ENCODE measurements at places on chromosomes 7 and 10. TPM values are rescaled to one million over a fixed set of nuclear protein-coding genes. Genes with fewer than 3 reads are reported as not detected.

Gene GIMAP6
- not detected for total RNA-seq

Gene ST8SIA6
- 4.4 TPM for total RNA-seq

Gene BLNK
- not detected for total RNA-seq

Gene MACROH2A2
- total RNA-seq, result 159 TPM

Gene CHN2
- 6.6 TPM for total RNA-seq

Gene SSC4D
- 0.43 TPM for total RNA-seq

Gene AS3MT
- total RNA-seq, result 40.3 TPM

Gene CABCOCO1
- 0.28 TPM for total RNA-seq

Gene WEE2
- total RNA-seq, result not detected

Gene MMRN2
- total RNA-seq, result 0.28 TPM

Gene METTL27
- 12.0 TPM for total RNA-seq

Gene C7orf33
- total RNA-seq, result not detected

Gene SDK1
- 4.4 TPM for total RNA-seq

Gene GLI3
- 33.0 TPM for total RNA-seq

Gene LRIT1
- not detected for total RNA-seq

Gene GPRIN2
- 6.9 TPM for total RNA-seq

Gene HTR5A
- not detected for total RNA-seq

Gene NPFFR1
- total RNA-seq, result not detected

Gene CCDC7
- total RNA-seq, result 4.1 TPM

Gene TCAF2
- total RNA-seq, result 0.03 TPM

Gene CDK14
- total RNA-seq, result 52.3 TPM

Gene NOC3L
- total RNA-seq, result 31.0 TPM

Gene FAM237B
- total RNA-seq, result not detected

Gene PCDH15
- 0.17 TPM for total RNA-seq

Gene SEMA3D
- 0.99 TPM for total RNA-seq

Gene FANK1
- 12.5 TPM for total RNA-seq

Gene CYP3A7
- not detected for total RNA-seq

Gene MACC1
- total RNA-seq, result 7.2 TPM

Gene PARD3
- 55.3 TPM for total RNA-seq

Gene PRR15
- total RNA-seq, result 0.77 TPM

Gene WAC
- 174 TPM for total RNA-seq

Gene CUTC
- 36.1 TPM for total RNA-seq

Gene TRPV6
- total RNA-seq, result not detected

Gene CHAT
- total RNA-seq, result not detected

Gene TAS2R4
- 2.2 TPM for total RNA-seq

Gene CDNF
- total RNA-seq, result 1.8 TPM

Gene SORCS1
- 15.2 TPM for total RNA-seq

Gene ABCB1
- total RNA-seq, result not detected

Gene PHYHIPL
- total RNA-seq, result 0.37 TPM

Gene ZCCHC24
- 10.7 TPM for total RNA-seq

Gene IKZF1
- total RNA-seq, result 0.11 TPM

Gene C10orf105
- 0.39 TPM for total RNA-seq

Gene ZNF138
- 32.6 TPM for total RNA-seq

Gene MTPN
- 170 TPM for total RNA-seq

Gene KCNMA1
- total RNA-seq, result 3.7 TPM

Gene SFMBT2
- 2.6 TPM for total RNA-seq

Gene ACTA2
- total RNA-seq, result 19.0 TPM

Gene SPDYE8
- not detected for total RNA-seq

Gene PDZD7
- total RNA-seq, result 0.25 TPM

Gene OPALIN
- total RNA-seq, result not detected

Gene MUC12
- total RNA-seq, result not detected

Gene NOS3
- total RNA-seq, result 1.3 TPM

Gene LIPK
- total RNA-seq, result not detected

Gene TMEM270
- total RNA-seq, result not detected

Gene ITIH5
- total RNA-seq, result 0.84 TPM

Gene GJD4
- not detected for total RNA-seq

Gene RBM33
- total RNA-seq, result 48.6 TPM

Gene ENTPD1
- total RNA-seq, result 0.46 TPM

Gene ERV3-1
- 44.6 TPM for total RNA-seq

Gene STEAP2
- 3.0 TPM for total RNA-seq

All from neural progenitor cell (in vitro differentiated cells).